ENCODE measurements at places on chromosomes 3 and 15. TPM values are rescaled to one million over a fixed set of nuclear protein-coding genes. Genes with fewer than 3 reads are reported as not detected.
A peak's percentile ranks its signal among the peaks of the same experiment; 100 is the strongest.

DNA sequence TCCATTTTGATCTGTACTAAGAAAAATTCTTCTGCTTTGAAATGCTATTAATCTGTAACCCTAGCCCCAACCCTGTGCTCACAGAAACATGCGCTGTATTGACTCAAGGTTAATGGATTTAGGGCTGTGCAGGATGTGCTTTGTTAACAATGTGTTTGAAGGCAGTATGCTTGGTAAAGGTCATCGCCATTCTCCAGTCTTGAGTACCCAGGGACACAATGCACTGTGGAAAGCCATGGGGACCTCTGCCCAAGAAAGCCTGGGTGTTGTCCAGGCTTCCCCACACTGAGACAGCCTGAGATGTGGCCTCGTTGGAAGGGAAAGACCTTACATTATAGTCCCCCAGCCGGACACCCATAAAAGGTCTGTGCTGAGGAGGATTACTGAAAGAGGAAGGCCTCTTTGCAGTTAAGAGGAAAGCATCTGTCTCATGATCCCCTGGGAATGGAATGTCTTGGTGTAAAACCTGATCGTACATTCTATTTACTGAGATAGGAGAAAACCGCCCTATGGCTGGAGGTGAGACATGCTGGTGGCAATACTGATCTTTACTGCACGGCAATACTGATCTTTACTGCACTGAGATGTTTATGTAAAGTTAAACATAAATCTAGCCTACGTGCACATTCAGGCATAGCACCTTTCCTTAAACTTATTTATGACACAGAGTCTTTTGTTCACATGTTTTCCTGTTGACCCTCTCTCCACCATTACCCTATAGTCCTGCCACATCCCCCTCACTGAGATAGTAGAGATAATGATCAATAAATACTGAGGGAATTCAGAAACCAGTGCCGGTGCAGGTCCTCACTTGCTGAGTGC lies 6.3 kb downstream of the PIGZ start:
- no peak for DNase-seq

DNA sequence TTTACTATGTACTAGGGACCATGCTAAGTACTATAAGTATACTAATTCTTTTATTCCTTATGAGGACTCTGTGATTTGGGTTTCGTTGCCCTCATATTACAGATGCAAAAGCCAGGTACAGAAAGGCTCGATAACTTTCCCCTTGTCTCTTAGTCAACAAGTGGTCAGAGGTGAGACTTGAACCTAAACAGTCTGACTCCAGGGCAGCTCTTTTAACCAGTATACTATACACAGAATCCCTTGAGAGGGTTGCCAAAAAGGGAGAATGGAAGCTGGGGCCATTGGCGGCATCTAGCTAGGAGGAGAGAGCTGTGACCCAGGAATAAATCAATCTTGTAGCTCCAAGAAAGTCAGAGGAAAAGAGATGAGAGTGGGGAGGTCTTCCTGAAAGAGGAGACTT lies 92.4 kb downstream of the TOP2B start:
- DNase-seq: no peak

DNA sequence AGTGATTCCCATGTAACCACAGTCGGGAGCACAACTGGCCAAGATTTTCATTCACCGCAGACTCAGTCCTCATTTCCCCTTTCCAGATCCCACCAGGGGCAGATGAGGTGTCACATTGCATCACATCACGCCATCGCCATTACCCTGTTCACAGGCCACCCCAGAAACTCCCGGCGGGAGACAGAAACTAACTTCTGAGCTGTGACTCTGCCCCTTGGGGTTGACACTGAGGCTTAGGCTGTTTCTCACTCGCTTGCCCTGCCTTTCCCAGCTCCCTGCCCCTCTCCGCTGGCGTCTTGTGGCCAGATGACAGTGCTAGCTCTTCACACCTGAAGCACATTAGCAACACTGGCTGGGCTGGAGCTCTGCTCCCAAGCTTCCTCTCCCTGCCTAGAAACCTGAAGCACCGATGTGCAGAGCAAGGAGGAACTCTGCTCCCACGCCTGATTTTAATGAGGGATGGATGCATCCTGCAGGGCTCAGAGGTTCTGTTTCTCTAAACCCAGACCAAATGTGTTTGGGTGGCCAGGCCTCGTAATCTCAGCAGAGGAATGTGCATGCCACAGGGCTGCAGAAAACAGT lies 88.8 kb upstream of the CTDSPL start:
- no peak for DNase-seq

DNA sequence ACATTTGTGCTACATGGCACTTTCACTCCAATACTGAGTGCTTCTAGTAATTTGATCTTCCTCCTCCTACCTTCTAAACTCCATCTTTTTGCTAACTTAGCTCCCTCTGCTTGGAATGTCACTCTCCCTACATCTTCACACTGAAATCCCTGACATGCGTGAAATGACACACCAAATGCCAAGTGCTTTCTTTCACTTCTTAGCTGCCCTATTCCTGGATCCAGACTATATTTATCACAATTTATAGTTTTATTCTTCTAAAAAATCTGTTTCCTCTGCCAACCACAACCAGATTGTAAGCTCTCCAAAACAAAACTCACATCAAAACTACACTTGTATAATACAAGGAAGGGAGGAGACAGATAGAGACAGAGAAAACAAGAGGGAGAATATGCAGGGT lies 387.3 kb downstream of the FGF12 start:
- no peak for DNase-seq

GALNT15 gene
- total RNA-seq: not detected

- DNase-seq: no peak
These were observed 215.1 kb downstream of the TIGIT start for GRCh38 chr3:114508976-114509375.

DNA sequence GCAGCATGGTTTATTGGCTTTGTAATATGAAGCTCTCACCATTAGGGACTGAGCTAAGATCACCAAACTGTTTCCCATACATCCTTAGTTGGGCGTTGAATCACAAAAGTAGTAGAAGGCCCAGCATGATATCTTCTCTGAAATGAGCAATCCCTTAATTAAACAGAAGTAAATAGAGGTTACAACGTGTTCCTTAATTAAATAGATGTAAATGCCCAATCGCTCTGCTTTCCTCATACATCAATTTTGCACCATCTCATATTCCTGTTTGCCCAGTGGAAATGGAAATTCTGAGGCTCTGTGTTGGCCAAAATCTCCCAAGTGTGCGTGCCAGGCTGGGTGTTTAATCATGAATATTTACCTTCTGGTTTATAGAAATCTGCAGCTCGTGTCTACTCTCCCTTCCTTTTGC lies 107.4 kb upstream of the FOXB1 start:
- no peak for DNase-seq

TMEM212 gene
- not detected for total RNA-seq

DNA sequence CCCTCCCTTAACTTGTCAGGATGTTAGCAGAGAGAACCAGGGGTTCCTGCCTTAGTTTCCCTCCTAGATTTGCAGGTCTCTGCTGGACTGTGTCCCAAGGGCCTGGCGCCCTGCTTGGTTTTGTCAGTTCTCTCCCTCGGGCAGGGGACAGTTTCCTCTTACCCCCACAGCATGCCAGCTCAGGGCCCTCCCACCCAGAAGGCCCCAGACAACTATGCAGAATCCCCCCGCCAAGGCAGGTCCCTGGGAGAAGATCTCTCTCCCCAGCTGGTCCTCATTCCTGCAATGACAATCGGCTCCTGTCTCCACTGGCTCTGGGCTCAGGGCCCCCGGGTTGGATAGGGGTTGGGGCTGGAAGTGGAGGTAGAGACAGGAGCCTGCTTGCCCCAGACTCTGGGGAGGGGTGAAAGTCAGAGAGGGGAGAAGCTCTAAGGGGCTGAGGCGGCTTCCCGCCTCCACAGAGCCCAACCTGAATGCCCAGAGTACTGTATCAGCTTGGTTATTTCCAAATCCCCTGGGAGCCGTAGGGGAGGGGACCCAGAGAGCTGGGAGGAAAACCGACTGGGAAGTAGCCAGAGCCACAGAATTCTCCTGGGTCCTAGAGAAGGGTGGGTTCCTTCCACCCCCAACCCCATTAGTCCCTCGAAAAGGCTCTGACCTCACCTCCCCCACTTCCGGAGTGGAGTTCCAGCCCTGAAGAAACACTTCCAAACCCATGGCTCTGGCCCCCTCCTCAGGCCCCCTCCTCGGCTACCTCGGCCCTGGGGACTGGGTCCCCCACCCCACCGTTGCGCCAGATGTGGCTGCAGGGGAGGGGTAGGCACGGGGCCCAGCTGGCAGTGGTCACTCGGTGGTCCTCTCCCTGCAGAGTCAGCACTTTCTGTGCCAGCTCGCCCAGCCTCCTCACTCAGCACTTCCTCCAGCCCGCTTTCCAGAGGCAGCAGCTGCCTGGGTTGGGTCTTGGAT lies 3.8 kb upstream of the LOXL1 start:
- DNase-seq: no peak

DNA sequence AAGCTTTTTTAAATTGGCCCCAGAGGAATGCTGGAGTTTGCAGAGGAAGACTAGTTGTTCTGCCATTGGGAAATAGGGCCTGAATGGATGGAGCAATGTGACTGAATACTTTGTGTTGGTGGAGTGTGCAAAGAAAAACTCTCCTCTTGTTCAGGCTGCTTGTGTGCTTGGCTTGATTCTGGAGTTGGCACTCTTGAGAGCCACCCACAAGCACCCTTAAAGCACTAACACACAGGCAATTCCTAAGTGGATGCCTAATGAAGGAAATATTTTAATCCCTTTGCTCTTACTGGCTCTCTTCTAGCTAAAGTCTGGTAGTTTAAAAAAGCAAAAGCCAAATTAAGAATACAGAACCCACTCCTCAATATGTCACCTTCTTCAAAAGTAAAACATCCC lies 304.4 kb upstream of the C2CD4B start:
- DNase-seq: no peak

GRCh38 chr15:70453238-70453637 lies 310.1 kb downstream of the UACA start:
- no peak for DNase-seq

DNA sequence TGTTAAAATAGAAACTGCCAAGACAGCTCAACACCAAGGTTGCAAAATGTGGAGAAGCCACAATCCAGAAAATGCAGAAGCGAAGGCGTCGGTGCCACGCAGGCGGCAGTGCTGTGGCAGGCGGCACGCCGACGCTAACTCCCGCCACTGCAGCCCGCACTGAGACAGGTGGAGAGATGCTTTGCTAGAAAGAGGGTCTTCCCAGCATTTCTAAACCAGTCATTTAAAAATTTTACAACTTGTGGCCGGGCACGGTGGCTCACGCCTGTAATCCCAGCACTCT lies 23.2 kb downstream of the CYFIP1 start:
- no peak for DNase-seq

SH3BP5 gene
- 26.1 TPM for total RNA-seq

DNA sequence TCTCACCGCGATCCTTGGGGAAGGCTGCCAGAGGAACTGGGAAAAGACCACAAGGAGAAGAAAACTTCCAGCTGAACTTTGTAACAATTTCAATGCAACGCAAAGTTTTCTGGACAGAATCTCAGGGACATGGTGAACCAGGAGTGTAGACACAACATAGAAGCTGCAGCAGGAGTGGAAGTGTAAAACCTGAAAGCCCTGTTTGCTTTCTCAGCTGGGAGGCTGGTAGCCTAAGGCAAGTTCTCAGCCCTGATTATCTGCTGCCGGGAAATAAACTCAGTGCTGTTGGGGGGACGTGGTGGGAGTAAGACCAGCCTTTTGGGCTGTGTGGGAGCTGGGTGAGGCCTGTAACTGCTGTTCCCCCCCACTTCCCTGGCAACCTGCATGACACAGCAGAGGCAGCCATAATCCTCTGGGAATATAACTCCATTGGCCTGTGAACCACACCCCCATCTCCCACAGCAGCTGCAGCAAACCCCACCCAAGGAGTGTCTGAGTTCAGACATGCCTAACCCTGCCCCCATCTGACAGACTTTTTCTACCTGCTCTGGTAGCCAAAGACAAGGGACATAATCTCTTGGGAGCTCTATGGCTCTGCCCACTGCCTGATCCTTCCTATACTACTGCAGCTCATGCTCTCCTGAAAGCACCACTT lies 106.7 kb downstream of the ZNF621 start:
- DNase-seq: no peak

DNA sequence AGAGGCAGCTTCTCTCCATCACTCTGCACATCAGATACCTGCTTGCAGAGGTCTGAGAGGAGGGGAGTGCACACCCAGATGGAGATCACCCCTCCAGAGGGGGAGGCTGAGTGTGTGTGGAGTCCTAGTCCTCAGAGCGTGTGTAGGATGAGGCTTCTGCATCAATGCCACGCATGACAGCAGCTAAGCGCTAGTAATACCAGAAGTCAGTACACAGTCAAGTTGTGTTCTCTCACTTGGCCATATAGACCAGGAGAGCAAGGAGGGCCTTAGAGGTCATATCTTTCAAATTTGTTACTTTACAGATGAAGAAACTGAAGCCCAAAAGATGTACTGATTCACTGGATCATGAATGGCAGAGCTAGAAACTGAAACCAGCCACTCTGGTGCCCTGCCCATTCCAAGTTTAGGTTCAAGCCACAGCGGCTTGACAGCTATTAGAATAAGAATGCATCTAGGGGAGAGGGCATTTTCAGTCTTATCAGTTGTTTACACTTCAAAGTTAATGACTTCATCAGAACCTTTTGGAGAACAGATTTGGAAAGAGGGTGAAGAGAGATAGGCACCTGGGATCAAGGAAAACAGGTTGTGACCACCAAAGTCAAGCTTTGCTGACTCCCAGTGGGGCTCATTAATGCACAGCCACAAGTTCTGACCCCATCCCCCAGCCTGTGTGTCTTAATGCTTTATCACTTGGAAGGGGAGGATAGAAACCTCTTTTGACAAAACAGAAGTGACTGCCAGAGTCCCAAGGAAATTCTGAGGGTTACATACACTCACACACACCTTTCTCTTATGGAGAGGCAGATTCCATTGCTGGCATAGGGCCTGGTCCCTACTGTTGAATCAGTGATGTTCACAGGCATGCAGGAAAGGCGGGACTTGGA lies 310.3 kb downstream of the CHST2 start:
- no peak for DNase-seq

DNA sequence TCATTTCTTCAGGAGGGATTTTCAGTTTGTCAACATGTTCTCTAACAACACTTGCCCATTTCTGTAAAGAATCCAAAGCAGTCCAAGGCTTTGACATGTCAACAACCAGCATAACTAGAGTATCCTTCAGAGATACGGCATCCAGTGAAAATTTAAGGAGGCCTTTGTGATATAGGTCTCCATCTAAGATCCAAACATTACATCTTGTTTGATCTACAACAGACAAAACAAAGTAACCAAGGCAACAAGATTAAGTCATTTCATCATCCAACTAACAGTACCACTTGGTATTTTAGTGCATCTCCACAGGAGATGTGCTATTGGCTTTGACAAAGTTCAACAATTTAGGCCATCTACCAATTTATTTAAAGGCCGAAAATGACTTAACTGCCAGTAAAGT lies 25.8 kb downstream of the DYNC1LI1 start:
- no peak for DNase-seq

- DNase-seq: no peak
These were observed 167.0 kb downstream of the VGLL4 start for GRCh38 chr3:11476735-11477144.

DNA sequence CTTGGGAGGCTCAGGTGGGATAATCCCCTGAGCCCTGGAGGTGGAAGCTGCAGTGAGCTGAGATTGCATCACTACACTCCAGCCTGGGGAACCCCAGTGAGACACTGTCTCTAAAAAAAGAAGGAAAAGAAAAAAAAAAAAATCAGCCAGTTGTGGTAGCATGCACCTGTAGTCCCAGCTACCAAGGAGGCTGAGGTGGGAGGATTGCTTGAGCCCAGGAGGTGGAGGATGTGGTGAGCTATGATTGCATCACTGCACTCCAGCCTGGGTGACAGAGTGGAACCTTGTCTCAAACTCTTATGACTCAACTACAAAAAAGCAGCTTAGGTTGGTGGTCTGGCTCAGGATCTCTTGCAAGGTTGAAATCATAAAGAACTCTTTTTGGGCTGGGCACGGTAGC lies 19.3 kb upstream of the GPX1 start:
- peak; percentile 56 for DNase-seq

VPS13C gene
- total RNA-seq: 20.6 TPM

- peak; percentile 17 for DNase-seq
These were observed 735 bp downstream of the GOLGA8B start for GRCh38 chr15:34582461-34583371.

All from activated T-cell treated with anti-CD3 and anti-CD28 coated beads, Interleukin-2, amount 50 U/mL, for 4 hours (primary cell).